ENCODE measurements at places on chromosomes 11 and 22.

DNA sequence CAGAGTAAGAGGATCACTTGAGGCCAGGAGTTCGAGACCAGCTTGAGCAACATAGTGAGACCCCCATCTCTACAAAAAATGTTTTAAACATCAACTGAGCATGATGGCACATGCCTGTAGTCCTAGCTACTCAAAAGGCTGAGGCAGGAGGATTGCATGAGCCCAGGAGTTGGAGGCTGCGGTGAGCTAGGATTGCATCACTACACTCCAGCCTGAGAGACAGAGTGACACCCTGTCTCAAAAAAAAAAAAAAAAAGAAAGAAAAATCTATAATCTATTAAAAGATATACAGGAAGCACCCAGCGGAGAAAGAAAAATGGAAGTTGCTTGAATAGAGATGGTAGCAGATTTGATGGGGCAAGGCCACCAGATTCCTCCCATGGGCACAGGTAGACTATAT, 61.8 kb downstream of the FAM83F start:
- DNase-seq, result no peak

GRCh38 chr11:106086850-106087249, 9.4 kb downstream of the AASDHPPT start:
- DNase-seq, result no peak

DNA sequence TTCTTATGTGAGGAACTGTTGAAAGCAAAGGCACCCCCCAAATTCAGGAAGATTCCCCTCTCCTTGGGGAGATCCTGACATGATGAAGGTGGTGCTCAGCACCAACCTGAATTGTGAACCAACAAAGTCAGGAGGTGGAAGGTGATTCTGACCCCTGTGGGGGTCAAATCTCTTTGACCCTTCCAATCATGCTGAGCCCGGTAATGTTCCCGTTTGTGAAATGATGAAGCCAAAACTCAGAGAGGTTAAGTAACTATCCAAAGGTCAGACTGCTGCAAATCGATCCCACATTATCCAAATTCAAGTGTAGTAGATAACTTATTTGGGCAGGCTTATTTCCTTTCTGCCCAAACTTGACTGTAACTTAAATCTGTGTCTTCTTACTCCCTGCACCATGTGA, 19.1 kb downstream of the SERPING1 start:
- no peak for DNase-seq

DNA sequence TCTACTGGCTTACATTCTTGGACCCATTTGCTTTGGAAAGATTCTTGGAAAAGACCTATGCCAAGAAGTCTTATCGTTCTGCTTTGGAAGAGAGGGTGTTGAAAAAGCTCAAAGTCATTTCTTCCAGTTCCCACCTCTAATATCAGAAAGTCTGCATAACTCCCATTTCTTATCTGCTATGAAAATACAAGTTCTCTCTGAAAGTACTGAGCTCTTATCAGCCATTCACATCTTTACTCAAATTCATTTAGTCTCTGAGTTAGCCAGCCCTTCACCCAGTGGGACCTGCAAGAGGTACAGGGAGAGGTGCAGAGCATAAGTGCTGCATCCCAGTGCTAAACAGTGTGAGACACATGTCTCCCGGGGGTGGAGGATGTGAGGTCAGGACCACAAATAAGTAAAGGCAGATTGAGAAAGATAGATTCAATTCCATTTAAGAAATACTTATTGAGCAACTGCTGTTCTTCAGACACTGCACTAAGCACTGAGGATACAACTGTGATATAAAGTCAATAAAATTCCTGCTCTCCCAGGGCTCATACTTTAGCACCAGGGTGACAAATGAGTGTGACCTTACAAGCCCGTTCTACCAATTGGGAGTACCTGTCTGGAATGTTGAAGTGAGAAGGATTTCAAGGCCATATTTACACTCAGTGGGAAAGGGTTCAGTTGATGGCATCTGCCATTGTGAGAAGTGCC, 76.7 kb downstream of the PISD start:
- DNase-seq, result no peak

- DNase-seq, result no peak
These were observed 1.8 kb downstream of the FUT4 start for GRCh38 chr11:94545264-94546161.

DNA sequence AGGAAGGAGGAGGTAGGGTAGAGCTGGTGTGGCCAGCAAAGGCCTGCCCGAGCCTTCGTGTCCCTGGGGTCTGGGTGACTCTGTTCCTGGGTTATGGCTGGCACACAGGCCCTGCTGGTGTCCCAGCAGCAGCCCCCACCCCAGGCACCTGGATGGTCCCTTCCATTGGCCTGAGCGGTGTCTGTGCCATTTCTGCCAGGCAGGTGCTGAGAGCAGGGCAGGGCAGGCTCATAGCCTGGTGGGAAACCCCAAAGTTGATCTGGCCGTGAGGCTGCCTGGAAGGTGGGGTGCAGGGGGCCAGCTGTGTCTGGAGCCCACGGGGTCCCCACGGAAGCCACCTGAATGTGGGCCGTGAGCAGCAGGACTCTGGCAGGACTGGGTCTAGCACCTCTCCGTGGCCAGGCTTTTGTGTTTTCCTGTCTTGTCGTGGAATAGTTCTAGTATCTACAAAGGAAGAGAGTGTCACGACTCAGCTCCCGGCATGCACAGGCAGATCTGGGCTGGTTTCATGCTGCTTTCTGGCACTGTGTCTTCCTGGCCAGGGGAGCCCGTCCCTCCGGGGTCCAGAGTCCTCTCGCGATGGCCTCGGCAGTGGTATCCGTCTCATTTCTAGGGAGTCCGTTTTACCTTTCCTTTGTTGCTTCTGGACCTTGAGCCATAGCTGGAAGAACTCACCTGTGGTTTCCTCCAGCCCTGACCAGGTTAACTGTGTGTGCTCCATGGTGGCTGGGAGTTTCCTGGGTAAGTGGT, 83.7 kb downstream of the KCNQ1 start:
- no peak for DNase-seq

DNA sequence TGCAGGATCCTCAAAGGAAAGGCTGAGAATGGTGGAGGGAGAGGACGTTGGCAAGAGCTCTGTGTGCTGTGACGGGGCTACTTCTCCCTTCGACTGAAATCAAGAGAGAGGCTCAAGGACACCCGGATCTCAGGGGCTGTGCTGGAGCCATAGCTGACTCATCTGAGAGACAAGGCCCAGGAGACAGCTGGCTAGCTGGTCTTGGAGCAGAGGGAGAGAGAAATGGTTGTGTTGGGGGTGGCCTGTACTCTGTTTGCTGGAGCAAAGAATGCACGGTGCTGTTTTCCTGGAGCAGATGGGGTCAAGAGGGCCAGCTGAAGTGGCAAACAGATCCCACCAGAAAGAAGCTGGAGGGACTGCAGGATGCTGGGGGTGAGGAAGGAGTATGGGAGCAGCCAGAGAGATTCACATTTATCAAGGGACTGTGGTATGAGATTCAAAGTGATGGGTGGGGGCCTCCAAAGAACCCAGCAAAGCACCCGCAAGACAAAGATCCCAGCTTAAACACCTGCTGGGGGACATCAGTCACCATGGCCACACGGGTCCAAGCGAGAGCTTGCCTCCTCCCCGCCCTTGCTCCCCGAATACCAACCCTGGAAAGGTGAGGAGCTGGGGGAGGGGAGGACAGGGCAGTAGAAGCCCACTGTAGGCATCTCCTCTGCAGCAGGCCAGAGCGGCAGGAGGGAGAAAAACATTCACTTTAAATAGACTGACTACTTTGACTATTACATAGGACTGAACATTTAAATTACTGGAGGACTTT, 40.8 kb downstream of the MAP6 start:
- peak; percentile 29 for DNase-seq

DNA sequence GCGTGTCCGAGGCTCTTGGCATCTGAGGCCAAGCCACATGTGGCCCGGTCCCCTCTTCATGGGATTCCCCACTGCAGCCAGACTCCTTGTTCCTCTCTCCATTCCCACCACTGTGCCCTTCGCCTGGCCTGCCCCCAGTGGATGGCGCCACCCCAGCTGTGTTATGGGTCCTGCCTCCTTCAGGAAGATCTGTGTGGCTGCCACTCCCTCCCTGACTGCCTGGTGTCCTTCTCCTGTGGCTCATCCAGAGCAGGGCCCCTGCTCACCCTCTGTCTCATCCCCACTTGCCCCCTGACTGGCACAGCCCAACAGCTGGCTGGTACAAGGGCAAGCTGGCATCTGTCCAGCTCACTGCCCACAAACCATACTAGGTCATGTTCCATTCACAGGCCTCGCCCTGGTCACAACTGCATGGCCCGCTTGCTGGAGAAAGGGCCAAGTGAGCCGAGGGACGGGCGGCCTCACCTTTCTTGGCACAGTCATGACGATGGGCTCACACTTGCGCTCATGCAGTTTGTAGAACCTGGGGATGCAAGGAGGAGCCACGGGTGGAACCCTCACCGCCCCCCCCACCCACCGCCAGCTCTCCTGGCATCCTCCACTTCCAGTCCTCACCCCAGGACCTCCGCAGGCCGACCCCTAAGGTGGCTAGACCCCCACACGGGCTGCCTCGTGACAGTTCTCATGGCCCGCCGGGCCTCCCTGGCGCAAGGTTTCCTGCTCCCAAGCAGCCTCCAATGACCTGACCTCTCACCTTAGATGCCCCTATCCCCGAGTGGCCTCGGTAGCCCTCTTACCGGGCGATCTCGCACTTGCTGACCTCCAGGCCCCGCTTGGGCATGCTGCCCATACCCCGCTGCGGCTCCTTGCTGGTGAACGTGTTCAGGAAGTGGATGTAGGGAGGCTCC, 2.1 kb upstream of the PTPRCAP start:
- DNase-seq, result no peak

GRCh38 chr11:103927535-103927934, 108.9 kb upstream of the DDI1 start:
- DNase-seq, result peak; percentile 37

- no peak for DNase-seq
These were observed 13.5 kb upstream of the MRGPRD start for GRCh38 chr11:68994161-68994893.

- peak; percentile 23 for DNase-seq
These were observed 1.2 kb upstream of the CCDC117 start for GRCh38 chr22:28771195-28771791.

DNA sequence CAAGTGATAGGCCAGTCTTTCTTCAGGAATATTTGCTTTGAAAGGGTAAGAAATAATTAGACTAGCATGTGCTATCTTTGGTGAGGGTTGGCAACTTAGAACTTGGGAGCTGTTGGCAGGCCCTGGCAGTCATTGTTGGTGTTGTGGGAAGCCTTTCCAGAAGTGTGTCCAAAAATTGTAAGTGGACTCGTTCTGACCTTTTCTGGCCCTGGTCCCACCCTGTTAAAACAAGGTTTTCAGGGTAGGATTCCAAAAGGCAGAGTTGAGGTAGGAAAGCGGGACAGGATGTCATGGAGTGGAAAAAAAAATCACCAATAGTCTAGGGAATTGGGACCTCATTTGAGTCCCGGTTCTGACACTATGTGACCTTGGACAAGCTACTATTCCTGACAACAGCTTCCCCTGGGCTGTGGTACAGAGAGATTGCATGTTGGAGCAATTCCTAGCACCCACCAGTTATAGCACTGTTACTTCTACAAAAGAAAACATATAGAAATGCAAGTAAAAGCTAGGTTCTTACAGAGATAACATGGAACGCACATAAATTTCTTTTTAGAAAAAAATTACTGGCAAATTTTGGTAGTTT, 299.3 kb upstream of the DDI1 start:
- DNase-seq, result peak; percentile 5

GRCh38 chr11:76626921-76627401, 43.6 kb downstream of the LRRC32 start:
- DNase-seq, result no peak

- DNase-seq, result no peak
These were observed 63.2 kb upstream of the FIBIN start for GRCh38 chr11:26930518-26931247.

DNA sequence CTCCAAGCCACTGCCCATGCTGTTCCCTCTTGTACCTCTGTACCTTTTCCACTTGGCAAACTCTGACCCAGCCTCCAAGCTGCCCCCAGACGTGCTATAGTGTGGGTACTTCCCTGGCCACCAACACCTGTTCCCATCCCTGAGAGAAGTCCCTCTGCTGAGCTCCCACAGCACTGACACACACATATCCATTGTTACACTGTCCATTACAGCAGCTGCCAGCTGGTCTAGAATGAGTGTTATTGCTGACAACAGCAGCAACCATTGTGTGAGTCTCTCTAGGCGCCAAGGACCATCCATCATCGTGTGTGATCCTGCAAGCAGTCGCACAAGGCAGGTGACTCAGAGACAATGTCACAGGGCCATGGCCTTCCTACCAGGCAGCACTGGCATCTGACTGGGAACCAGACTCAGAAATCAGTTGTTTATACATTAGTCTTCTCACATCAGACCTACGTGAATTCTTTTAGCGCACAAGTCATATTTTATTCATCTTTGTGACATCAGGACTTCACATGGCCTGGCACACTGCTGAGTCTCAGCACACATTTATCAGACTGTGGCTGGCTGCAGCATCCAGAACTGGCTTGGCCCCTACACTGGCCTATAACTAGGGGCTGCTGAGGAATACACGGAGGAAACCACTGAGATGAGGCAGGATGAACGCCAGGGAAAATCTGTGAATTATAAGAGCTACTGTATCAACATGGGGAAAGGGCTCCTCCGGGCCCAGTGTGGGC, 56.4 kb downstream of the SGSM3 start:
- peak; percentile 91 for DNase-seq

- no peak for DNase-seq
These were observed 133.4 kb downstream of the SPON1 start for GRCh38 chr11:14095882-14096281.

DNA sequence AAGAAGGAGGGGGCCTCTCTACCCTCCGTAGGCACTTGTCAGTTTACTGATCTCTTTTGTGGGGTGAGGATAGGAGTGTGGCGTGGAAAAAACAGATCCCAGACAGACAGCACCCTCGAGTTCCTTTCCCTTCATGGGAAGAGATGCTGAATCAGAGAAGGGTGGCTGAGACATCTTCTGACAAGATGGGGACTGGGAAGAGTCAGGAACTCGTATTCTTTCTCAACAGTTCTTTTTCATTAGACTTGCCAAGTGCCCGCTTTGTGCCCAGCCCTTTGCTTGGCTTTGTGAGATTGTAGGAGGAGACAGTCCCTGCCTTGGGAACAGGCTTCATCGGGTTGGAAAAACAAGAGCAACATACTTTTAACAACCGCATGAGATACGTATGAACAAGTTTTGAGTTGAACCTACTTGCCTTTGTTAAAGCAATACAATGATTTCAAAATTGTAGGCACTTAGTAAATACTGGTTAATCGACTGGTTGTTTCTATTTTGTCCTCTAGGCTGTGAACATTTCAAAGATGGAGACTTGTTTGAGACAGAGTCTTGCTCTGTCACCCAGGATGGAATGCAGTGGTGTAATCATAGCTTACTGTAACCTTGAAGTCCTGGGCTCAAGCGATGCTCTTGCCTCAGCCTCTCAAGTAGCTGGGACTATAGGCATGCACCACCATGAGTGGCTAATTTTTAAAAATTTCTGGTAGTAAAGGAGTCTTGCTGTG, 1.1 kb downstream of the RRM1 start:
- peak; percentile 27 for DNase-seq

DNA sequence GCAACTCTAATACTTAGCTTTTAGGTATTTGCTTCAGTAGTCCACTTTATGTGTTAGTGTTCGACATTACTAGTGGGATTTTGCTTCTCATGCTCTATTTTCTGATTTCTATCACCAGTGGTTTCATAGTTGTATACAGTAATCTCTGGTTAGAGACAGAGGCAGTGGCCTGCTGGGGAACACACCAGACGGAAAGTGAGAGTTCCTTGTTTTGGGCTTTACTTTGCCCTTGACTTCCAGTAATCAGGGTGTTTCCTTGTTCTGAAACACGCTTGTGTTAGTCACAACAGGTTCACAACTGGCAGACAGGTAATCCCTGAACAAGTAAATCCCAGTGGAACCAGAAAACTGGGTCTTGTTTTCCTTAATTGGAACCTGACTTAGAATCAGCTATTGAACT, 56.0 kb downstream of the PACS1 start:
- no peak for DNase-seq

All from tongue (tissue), 3 donors.